H54 (cell line): ENCODE measurements at places on chromosomes 5 and 9.

- no peak for DNase-seq
These were observed 166.2 kb downstream of the PAX5 start for GRCh38 chr9:36867672-36868471.

- DNase-seq, result no peak
These were observed 71.5 kb downstream of the PSMB7 start for GRCh38 chr9:124343533-124344290.

DNA sequence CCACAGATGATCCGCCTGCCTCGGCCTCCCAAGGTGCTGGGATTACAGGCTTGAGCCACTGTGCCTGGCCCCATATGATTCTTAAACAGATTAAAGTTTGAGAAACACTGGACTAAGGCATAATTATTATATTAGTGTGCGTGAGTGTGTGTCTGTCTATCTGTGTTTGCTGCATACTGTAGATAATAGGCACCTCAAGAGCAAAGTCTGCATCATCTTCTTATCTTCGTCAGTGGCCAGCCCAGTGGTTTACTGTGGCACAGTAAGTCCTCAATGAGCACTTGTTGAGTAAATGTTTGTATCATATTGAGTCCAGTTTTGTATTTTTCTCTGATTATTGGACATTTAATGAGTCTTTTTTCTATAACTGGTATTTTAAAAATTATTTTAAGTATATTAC is 81.7 kb downstream of the ITGA1 start:
- DNase-seq, result no peak

DNA sequence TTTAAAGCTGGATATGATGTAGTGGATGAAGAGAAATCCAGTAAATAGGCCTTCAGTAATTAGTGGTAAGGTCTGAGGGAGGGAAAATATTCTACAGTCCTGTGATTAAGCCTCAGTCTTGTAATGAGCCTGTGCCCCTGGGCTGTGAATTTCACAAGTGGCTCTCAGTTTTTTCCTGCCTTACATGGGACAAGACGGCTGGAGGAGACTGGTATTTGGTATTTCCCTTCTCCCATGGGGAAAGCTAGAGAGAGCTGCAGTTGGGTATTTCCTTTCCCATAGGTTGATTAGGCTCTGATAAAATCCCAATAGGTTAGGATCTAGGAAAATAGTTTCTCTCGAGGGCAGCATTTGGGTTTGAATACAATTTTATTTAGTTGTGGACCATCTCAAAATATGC is 62.2 kb upstream of the GNA14 start:
- DNase-seq, result no peak

- no peak for DNase-seq
These were observed 8.4 kb upstream of the JMY start for GRCh38 chr5:79227484-79228025.

DNA sequence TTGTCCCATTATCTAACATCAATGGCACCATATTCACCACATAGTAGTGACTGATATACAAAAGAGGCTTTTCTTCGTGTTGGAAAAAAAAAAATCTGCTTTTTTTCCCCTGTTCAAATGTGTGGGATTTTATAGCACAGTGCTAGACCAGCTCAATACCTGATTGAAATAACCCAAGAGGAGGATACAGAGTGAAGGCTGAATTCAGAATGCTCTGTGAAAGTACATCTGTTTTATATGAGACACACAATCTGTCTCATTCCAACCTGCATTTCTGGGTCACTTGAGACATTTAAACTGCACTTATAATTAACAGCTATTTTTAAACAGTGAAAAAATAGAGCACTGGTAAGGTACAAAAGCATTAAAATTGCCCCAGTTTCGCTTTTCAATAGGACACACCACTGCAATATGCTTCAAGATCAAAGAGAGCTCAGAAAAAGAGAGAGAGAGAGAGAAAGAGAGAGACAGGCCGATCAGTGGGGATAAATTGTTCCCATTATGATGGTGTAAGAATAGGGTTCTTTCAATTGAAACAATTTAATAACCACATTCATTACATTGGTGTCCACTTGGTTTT is 179.3 kb downstream of the NR2F1-AS1 start:
- no peak for DNase-seq

GRCh38 chr9:70658765-70659164 is 244.3 kb upstream of the KLF9 start:
- no peak for DNase-seq

DNA sequence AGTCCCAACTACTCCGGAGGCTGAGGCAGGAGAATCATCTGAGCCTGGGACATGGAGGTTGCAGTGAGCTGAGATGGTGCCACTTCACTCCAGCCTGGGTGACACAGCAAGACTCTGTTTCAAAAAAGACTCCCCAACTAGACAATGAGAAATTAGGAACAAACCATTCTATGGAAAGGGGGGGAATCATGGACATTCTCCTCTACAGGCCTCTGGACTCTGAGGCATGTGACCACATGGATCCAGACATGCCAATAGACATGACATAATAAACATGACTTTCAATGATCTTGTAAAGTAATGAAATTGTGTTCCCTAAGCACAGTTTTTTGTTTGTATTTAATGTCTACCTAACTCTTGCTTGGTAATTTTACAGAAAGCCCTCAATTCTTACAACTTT is 8.8 kb downstream of the HOMER1 start:
- DNase-seq, result no peak

DNA sequence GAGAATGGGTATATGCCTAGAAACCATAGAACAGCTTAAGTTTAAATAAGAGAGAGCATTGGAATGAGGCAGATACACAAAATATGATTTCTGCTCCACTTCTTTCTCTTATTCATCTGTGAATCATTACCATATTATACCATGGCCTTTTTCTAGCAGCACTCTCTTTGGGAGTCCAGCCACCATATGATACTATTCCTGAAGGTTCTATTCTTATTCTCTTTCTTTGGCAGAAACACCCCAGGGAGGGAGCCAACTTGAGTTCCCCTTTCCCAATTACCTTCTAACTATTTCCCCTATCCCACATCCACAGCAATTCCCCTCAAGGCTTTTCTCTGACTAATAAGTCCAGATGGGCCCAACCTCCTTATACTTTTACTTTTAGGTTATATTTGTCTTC is 55.9 kb downstream of the NDUFAF2 start:
- no peak for DNase-seq

DNA sequence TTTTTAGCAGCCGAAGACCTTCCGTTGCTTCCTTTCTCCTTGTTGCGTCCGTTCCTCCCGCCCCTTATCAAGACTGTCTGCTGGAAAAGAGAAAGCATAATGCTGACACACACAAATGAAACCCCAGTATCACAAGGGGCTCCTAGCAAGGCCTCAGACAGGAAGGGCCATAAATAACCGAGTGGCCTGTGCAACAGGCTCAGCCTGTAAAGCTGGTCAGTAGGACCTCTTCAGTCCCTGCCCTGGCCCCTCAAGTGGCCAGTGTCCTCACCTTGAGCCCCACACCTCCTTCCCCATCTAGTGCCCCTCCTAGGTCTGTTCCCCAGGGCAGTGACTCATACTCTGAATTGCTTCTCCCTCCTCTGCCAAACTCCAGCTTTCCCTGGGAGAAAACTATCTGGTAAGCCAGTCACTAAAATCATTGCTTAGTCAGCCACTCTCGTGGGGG is 174.6 kb upstream of the IL12B start:
- peak; percentile 58 for DNase-seq

GRCh38 chr5:67606586-67606947 is 410.0 kb upstream of the CD180 start:
- no peak for DNase-seq

DNA sequence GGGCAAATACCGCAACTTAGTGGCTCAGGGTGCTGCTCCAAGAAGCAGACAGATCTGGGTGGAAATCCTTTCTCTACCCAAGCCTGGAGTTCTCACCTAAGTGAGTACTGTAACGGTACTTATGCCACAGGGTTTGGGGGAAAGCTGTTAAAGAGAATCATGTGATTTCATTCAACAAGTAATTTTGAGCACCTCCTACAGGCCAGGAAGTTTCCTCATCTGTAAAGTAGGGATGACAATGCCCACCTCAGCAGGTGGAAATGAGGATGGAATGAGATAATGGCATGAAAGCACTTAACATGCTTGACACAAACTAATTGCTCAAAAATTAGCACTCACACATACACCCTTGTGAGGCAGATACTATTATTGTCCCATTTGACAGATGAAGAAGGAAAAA is 114.1 kb downstream of the JAKMIP2 start:
- DNase-seq, result no peak

- DNase-seq, result no peak
These were observed 40.3 kb downstream of the CSF1R start for GRCh38 chr5:150046031-150046430.

DNA sequence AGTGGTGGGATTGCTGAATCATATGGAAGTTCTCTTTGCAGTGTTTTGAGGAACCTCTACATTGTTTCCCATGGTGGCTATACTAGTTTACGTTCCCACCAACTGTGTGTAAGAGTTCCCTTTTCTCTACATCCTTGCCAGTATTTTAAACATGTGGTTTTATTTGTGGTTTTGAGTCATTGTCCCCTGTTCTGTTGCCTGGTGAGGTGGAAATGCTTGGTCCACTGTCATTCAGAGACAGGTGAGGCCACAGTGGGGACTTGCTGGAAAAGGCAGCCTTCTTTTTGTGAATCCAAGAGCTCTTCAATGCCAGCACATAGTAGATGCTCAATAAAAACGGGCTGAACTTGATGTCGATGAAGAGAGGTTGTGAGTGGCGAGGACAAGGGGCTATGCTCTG is 44.2 kb downstream of the SH3PXD2B start:
- DNase-seq, result no peak

- no peak for DNase-seq
These were observed 11.0 kb downstream of the CDH10 start for GRCh38 chr5:24633715-24634325.

DNA sequence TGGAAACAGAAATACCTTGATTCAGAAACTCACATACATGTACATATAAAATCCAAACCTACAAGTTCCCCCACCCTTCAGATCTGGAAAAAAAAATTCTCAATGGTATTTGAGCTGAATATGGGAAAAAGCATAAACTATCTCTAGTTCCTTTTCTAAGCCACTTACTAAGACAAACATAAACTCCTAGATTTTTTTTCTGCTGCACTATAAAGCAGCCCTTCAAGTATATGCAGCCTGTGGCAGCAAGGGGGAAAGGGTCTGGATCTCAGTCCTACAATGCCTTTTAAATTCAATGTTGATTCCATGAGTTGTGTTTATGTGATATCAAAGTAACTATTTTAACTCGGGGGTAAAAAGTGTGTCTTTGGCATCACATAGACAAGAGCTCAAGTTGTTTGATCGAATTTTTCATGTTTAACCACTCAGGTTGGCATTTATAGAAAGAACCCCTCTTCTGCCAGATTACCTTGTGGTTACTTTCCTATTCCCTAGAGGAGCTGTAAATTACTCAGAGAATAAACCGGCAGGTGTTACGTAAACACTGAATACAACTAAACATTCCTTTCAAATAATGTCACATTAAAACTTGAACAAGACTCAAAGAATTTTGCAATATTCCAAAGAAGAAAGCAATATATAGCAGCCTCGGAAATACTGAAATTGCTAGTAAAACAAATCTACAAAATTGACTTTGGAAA is 91.8 kb upstream of the FER start:
- peak; percentile 12 for DNase-seq

- no peak for DNase-seq
These were observed 146.5 kb downstream of the MTX3 start for GRCh38 chr5:79844571-79844970.

- DNase-seq, result no peak
These were observed 65.2 kb downstream of the HMHB1 start for GRCh38 chr5:143877196-143877595.

GRCh38 chr5:146548781-146549449 is 32.9 kb upstream of the GPR151 start:
- no peak for DNase-seq

DNA sequence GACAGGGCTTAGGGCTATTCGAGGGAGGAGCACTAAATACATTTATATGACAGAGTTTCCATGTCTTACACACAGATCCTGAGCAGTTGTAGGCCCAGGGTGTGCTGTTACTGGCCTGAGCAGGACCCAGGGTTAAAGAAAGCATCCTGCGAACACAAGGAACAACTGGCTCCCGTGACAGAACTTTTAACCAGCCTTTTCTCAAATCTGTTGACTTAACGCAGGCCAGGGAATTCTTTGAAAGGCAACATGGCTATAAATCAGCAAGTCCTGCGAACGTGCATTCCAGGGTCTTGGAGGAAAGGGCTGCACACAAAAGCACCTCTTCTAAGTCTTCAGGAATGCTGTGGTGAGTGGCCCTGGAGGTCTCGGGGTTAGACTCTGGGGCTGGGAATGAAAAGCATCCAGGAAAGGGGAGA is 45.2 kb upstream of the ANKRD55 start:
- DNase-seq, result peak; percentile 12

GRCh38 chr9:134966270-134966669 is 48.6 kb upstream of the FCN1 start:
- no peak for DNase-seq

- no peak for DNase-seq
These were observed 189.5 kb downstream of the ACTL7B start for GRCh38 chr9:108666240-108666784.

GRCh38 chr5:172266071-172266675 is 17.4 kb downstream of the UBTD2 start:
- DNase-seq, result no peak

GRCh38 chr5:1930880-1931603 is 48.3 kb upstream of the IRX4 start:
- DNase-seq, result no peak

DNA sequence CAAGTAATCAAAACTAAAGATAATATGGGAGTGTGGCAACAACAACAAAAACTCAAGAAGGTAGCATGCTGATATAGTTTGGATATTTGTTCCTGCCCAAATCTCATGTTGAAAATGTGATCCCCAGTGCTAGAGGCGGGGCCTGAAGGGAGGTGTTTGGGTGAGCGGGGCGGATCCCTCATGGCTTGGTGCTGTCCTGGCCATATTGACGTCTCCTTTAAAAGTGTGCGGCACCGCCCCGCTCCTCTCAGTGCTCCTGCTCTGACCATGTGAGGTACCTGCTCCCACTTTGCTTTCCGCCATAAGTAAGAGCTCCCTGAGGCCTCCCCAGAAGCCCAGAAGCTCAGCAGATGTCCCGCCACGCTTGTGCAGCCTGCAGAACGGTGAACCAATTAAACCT is 25.6 kb downstream of the MED27 start:
- DNase-seq, result no peak

- DNase-seq, result peak; percentile 65
These were observed 114.5 kb upstream of the LMX1B start for GRCh38 chr9:126499005-126499910.

DNA sequence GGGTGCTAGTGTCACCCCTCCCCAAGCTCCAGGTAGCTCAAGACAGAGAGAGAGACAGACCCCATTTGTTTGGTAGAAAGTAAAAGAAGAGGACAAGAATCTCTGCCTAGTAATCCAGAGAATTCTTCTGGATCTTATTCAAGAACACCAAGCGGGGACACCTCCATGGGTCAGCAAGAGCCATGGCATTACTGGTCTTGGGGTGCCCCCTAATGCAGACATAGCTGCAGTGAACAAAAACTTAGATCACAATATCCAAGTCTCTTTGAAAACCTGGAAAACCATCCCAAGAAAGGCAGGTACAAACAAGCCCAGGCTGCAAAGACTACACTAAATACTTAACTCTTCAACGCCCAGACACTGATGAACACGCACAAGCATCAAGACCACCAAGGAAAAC is 29.9 kb upstream of the PDE4D start:
- no peak for DNase-seq
